ENCODE measurements at places on chromosomes 5 and 9. TPM values are rescaled to one million over a fixed set of nuclear protein-coding genes. Genes with fewer than 3 reads are reported as not detected.
A peak's percentile ranks its signal among the peaks of the same experiment; 100 is the strongest.

- no peak for DNase-seq
Measured at GRCh38 chr5:145834554-145834916, 607 bp downstream of the PRELID2 start.

DNA sequence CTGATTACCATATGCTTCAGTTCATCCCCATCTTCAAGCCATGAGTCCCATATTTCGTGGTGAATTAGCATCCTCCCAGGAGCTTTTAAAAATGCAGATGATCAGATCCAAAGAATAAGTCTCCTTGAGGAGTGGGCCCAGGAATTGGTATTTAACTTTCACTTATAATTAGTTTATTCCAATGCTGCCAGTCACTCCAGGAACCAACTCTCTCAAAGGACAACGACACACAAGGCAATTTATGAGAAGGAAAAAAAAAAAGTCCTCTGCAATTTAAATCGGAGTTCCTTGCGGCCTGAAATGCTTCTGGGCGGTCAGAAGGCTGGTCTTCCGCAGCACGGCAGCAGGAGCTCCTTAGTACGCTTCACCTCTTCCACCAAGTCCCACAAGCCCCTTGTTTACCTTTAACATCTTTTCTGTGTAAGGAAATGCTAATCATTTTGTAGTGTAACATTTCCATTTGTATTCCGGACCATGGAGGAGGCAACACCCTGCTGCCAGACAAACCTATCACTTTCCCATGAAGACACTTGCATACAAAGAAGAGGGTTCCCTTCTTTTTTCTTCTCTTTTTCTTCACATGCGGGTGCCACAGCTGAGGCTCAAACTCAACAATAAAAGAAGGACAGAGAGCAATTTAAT, 16.3 kb upstream of the KCNV2 start:
- no peak for DNase-seq

DNA sequence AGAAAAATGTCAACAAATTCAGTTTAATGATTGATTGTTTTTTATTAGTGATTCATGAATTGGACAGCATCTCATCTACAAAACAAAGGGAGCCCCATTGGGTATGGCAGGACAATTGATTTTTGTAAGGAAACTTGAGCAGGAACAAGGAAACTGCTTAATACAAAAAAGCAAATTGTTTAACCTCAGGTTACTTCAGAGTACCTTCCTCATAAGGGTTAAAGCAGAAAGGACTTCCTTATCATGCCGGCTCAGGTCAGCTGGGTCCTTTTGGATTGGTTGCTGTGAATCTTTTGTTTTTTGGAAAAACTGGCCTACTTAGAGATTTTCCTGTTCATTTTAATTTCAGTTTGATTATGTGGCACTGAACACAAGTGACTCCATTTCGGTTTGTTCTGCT, 211.8 kb downstream of the ARRDC3 start:
- DNase-seq = no peak

- no peak for DNase-seq
Measured at GRCh38 chr5:137758715-137759306, 4.6 kb upstream of the HNRNPA0 start.

DNA sequence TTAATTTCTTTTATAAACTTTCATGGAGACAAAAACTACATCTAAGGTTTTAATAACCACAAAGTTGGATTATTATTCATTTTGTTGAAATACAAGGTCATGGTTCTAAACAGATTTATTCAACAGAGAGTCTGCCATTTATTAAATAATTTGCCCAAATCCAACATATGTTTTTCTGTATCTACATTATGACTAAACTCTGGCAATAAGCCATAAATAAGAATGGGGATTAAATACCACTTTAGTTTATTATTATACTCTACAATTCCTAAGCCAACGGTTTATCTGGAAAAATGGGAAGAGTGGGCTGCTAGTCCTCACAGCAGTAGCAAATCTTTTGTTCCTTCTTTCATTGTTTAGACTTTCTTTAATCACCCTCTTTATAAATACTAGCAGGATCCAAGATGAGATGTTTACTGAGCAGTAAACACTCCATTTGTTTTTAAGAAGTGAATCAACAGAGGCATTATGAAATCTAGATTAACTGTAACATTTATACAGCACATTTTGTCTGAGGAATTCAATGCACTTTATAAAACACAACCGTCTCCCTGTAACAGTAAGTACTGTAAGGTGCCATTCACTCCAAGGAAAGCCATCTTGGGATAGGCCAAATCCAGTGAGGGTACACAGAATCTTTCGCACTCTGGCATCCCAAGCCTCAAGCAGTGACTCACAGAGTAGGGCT, 89.7 kb downstream of the DROSHA start:
- DNase-seq = no peak

Gene CDKN2AIPNL
- total RNA-seq = 6.0 TPM

DNA sequence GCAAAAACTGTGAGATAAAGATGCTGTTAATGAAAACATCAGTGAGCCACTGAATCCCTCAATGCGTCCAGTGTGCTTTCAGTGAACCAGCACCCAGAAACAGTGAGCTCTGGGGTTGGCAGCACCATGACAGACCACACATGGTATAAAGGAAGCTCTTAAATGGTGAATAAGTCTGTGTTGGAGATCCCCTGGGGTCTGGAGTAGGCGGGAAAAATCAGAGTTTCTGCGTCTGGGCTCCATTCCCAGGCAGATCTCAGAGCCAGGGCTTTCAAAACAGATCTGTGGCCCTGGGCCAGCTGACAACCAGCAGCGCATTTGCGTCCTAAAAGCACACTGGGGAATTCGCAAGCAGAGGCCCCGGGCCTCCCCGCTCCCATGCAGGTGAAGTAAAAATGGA, 233.5 kb downstream of the FRMD3 start:
- peak; percentile 81 for DNase-seq

Gene IFNA21
- total RNA-seq = not detected
